ENCODE measurements at places on chromosomes 12 and 14. TPM values are rescaled to one million over a fixed set of nuclear protein-coding genes. Genes with fewer than 3 reads are reported as not detected.

The USP44 gene
- total RNA-seq: 3.4 TPM

The TEX22 gene
- total RNA-seq: 1.9 TPM

The CEBPE gene
- total RNA-seq: not detected

The OR6C4 gene
- not detected for total RNA-seq
